Osteocyte (in vitro differentiated cells): ENCODE measurements at places on chromosomes 1 and 21. TPM values are rescaled to one million over a fixed set of nuclear protein-coding genes. Genes with fewer than 3 reads are reported as not detected.

DNA sequence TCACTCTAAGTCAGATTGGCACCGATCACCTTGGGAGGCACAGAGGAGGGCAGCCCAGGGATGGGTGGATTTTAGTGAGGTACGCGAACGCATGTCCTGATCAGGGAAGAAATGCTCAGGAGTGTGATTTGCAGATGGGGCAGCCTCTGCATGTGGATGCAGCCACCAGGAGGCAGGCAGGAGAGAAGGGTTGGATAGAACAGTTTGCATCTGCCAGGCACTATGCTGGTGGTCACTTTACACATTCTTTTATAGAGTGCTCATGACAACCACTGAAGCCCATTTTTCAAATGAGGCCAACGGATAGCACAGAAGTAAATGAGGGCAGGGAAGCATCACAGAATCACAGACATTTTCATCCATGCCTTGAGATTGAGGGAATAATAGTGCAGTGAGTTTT is 5.7 kb downstream of the LAMB3 start:
- H3K27ac ChIP-seq: no peak overlapping the region
- no peak overlapping the region for H3K4me3 ChIP-seq
- no peaks in the 10 kb centered on the region for H3K36me3 ChIP-seq
- peaks cover 60% of the 10 kb centered on the region for H3K4me1 ChIP-seq
- no peaks in the 10 kb centered on the region for H3K27me3 ChIP-seq

GRCh38 chr1:185108321-185108720 is 48.4 kb downstream of the TRMT1L start:
- H3K4me1 ChIP-seq: no peaks in the 10 kb centered on the region
- no peaks in the 10 kb centered on the region for H3K27me3 ChIP-seq
- H3K36me3 ChIP-seq: peaks cover 22% of the 10 kb centered on the region

GRCh38 chr1:43348343-43348808 is 10.4 kb upstream of the CDC20 start:
- peak overlapping the region; percentile 61 for H3K4me3 ChIP-seq
- no peak for DNase-seq
- peaks cover 14% of the 10 kb centered on the region for H3K4me1 ChIP-seq
- no peak overlapping the region for H3K27ac ChIP-seq

- no peak for DNase-seq
- H3K4me1 ChIP-seq: peaks cover 28% of the 10 kb centered on the region
- no peak overlapping the region for H3K27ac ChIP-seq
- H3K36me3 ChIP-seq: peaks cover 5% of the 10 kb centered on the region
Observed at GRCh38 chr1:5885471-5886139, 106.6 kb downstream of the NPHP4 start.

- H3K4me1 ChIP-seq: peaks cover 8% of the 10 kb centered on the region
- DNase-seq: no peak
- H3K4me3 ChIP-seq: no peak overlapping the region
- H3K27ac ChIP-seq: no peak overlapping the region
- H3K36me3 ChIP-seq: peaks cover 21% of the 10 kb centered on the region
Observed at GRCh38 chr1:35364741-35365140, 96.2 kb downstream of the ZMYM4 start.

GRCh38 chr1:86616871-86617270 is 70.0 kb downstream of the CLCA4 start:
- peaks cover 8% of the 10 kb centered on the region for H3K27me3 ChIP-seq
- H3K4me3 ChIP-seq: no peak overlapping the region
- H3K4me1 ChIP-seq: no peaks in the 10 kb centered on the region
- no peak for DNase-seq
- no peak overlapping the region for H3K27ac ChIP-seq
- H3K36me3 ChIP-seq: no peaks in the 10 kb centered on the region

DNA sequence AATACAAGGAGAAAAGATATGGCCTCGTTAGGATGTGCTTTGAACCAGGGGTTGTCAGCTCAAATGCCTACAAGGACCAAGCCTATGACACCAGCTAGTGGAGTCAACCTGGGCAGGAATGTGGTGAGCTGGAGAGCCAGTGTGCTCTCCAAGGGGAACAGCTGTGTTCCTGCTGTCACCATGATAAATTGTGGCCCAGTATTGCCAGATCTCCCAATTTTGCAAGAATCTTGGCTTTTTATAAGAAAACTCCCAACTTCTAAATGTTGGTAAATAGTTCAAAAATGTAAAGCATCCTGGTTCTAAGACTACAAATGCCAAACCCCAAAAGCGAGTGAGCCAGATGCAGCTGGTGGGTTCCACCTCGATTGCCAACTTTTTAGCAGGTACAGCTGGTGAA is 391.1 kb downstream of the PLPP3 start:
- H3K4me3 ChIP-seq: no peak overlapping the region
- no peaks in the 10 kb centered on the region for H3K27me3 ChIP-seq
- peaks cover 52% of the 10 kb centered on the region for H3K4me1 ChIP-seq
- no peaks in the 10 kb centered on the region for H3K36me3 ChIP-seq

DNA sequence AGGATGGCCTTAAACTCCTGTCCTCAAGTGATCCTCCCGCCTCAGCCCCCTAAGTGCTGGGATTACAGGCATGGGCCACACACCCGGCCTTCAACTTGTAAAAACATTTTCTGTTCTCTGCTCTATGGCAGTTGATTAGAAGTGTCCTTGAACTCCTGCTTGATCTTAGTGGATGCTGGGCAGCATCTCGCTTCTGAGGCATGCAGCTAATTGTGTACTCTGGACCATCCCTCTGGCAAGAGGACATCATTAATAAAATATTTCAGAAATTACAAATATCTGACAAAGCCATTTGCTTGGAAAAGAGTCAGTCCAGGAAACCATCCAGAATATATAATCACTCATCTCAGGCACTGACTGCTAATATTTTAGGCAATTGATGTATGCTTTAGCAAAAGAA is 8.1 kb downstream of the NGF start:
- no peaks in the 10 kb centered on the region for H3K27me3 ChIP-seq
- DNase-seq: no peak
- no peaks in the 10 kb centered on the region for H3K36me3 ChIP-seq
- peak overlapping the region; percentile 94 for H3K27ac ChIP-seq
- peaks cover 99% of the 10 kb centered on the region for H3K4me1 ChIP-seq
- peak overlapping the region; percentile 20 for H3K4me3 ChIP-seq

GRCh38 chr1:176208034-176208433 is 948 bp upstream of the COP1 start:
- H3K27ac ChIP-seq: peak overlapping the region; percentile 98
- H3K4me3 ChIP-seq: peak overlapping the region; percentile 97
- peaks cover 34% of the 10 kb centered on the region for H3K4me1 ChIP-seq
- DNase-seq: no peak
- no peaks in the 10 kb centered on the region for H3K27me3 ChIP-seq

DNA sequence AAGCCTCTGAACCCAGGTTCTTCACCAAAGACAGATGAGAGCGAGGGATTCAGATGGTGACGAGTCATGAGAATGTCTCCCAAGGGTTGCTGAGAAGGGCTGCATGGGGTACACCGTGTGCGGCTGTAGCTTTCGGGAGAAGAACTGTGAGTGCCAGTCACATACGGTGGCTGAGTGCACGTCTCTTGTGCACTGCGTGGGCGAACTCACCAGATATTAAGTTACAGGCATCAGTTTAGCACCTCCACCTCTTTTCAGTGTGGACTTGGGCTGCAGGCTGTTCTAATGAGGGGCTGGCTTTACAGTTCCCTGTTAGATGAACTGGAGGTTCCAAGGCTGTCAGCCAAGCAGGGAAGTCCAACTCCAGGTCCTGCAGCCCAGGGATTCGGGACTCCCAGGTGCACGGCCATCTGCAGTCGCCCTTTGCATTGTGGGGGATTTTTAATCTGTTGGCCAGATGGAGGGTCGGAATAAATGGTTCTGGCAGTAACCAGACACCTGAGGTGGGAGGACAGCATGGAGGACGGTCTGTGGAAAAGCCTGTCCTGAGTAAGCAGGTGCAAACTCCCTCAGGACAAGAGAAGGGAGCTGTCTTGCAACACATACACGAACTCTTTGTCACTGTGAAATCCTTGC is 26.5 kb upstream of the AVPR1B start:
- no peaks in the 10 kb centered on the region for H3K36me3 ChIP-seq
- no peaks in the 10 kb centered on the region for H3K4me1 ChIP-seq
- no peak overlapping the region for H3K4me3 ChIP-seq
- DNase-seq: no peak
- no peak overlapping the region for H3K27ac ChIP-seq

DNA sequence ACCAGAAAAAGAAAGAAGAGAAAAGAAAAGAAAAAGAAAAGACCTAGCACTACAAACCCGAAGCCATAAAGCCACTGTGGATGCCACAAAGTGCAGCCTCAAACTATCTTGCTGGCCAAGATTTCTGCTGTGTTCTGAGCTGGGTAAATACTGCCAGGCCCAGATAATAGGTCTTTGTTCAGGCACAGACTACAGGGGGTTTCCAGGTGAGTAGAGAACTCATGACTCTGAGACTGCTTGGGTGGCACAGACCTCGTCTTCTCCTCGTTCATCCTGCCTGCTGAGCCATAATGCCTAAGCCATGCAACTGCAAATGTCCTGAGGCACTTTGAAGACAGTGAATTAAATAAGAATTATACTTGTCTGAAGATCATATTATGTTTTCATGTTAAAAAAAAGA is 651.8 kb downstream of the LMO4 start:
- peaks cover 2% of the 10 kb centered on the region for H3K27me3 ChIP-seq
- H3K36me3 ChIP-seq: no peaks in the 10 kb centered on the region
- H3K27ac ChIP-seq: no peak overlapping the region
- peaks cover 1% of the 10 kb centered on the region for H3K4me1 ChIP-seq
- no peak overlapping the region for H3K4me3 ChIP-seq

DNA sequence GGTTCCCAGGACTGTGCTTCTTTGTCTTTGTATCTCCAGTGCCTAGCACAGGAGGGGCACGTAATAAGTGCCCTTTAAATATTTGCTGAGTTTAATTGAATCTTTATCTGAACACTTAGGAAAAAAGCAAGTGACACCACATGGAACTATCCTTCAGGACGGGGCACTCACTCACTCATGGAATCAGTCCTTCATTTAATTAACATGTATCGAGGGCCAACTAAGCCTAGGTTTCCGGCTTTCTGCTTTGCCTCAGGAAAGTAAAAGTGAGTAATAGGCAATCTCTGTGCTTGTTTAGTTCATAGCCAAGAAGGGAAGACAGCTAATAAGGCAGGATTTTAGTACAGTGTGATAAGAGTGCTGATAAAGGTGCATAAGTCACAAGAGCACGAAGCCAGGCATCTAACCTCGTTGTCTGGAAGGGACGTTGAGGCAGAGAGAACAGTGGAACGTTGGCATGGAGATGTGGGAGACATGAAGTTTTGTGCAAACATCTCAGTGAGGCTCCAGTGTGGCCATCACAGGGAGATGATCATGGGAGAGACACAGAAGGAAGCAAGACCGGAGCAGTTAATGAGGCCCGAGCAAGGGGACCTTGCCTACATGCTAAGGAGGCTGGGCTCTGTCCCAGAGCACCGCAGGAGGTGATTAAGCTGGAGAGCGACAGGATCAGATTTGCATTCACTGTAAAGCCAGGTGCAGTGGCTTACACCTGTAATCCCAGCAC is 54.1 kb upstream of the TRIM67 start:
- no peak overlapping the region for H3K27ac ChIP-seq
- DNase-seq: peak; percentile 32
- no peak overlapping the region for H3K4me3 ChIP-seq
- no peaks in the 10 kb centered on the region for H3K27me3 ChIP-seq
- H3K36me3 ChIP-seq: no peaks in the 10 kb centered on the region

DNA sequence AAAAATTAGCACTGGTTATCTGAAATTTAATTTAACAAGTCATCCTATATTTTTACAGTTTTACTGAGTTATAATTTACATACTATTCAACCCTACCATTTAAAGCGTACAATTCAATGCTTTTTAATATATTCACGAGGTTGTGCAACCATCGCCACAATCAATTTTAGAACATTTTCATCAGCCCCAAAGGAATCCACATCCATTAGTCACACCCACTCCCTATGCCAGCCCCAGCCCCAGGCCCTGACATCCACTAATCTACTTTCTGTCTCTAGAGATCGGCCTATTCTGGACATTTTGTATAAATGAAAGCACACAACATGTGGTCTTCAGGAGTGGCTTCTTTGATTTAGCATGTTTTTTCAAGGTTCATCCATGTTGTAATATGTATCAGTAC is 134.7 kb downstream of the PSMG1 start:
- peaks cover 17% of the 10 kb centered on the region for H3K4me1 ChIP-seq
- no peak overlapping the region for H3K4me3 ChIP-seq
- no peak overlapping the region for H3K27ac ChIP-seq
- DNase-seq: no peak
- no peaks in the 10 kb centered on the region for H3K36me3 ChIP-seq
- no peaks in the 10 kb centered on the region for H3K27me3 ChIP-seq

DNA sequence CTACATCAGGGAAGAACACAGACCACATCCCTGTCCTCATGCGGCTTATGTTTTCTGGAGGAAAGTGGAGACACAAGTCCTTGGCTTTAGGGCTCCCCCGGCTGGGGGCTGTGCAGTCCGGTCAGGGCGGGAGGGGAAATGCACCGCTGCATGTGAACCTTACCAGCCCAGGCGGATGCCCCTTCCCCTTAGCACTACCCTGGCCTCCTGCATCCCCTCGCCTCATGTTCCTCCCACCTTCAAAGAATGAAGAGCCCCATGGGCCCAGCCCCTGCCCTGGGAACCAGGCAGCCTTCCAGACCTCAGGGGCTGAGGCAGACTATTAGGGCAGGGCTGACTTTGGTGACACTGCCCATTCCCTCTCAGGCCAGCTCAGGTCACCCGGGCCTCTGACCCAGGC is 45.5 kb downstream of the TNNT2 start:
- no peak overlapping the region for H3K4me3 ChIP-seq
- H3K27ac ChIP-seq: no peak overlapping the region
- peaks cover 7% of the 10 kb centered on the region for H3K4me1 ChIP-seq
- no peak for DNase-seq

GRCh38 chr1:117930484-117930883 is 945 bp downstream of the WDR3 start:
- H3K27me3 ChIP-seq: no peaks in the 10 kb centered on the region
- peaks cover 6% of the 10 kb centered on the region for H3K36me3 ChIP-seq
- H3K4me3 ChIP-seq: peak overlapping the region; percentile 94
- peak overlapping the region; percentile 96 for H3K27ac ChIP-seq
- H3K4me1 ChIP-seq: peaks cover 29% of the 10 kb centered on the region

GRCh38 chr21:40595806-40596205 is 251.2 kb downstream of the DSCAM start:
- no peaks in the 10 kb centered on the region for H3K36me3 ChIP-seq
- no peaks in the 10 kb centered on the region for H3K4me1 ChIP-seq
- H3K27me3 ChIP-seq: no peaks in the 10 kb centered on the region
- H3K4me3 ChIP-seq: no peak overlapping the region
- H3K27ac ChIP-seq: no peak overlapping the region

GRCh38 chr1:104785575-104786187 is 1036.0 kb downstream of the AMY1C start:
- no peak overlapping the region for H3K27ac ChIP-seq
- no peak for DNase-seq
- H3K36me3 ChIP-seq: no peaks in the 10 kb centered on the region
- no peak overlapping the region for H3K4me3 ChIP-seq

GRCh38 chr21:43778469-43779335 is 2.6 kb upstream of the CSTB start:
- H3K4me3 ChIP-seq: no peak overlapping the region
- peak overlapping the region; percentile 32 for H3K27ac ChIP-seq
- DNase-seq: no peak
- no peaks in the 10 kb centered on the region for H3K27me3 ChIP-seq
- peaks cover 37% of the 10 kb centered on the region for H3K4me1 ChIP-seq
- H3K36me3 ChIP-seq: peaks cover 6% of the 10 kb centered on the region

GUCA2B gene
- total RNA-seq: not detected in 2 replicates

ERICH3 gene
- total RNA-seq: not detected in 2 replicates

SPATA46 gene
- total RNA-seq: not detected in 2 replicates

PLA2G5 gene
- not detected in 2 replicates for total RNA-seq

TNN gene
- total RNA-seq: 0.08 TPM in 1 of 2 replicates, not detected in the other

SDCCAG8 gene
- total RNA-seq: 26.7 and 30.4 TPM in 2 replicates

NUCKS1 gene
- total RNA-seq: 189 and 215 TPM in 2 replicates

C1QA gene
- not detected in 2 replicates for total RNA-seq

LCE2C gene
- total RNA-seq: not detected in 2 replicates

SLAMF9 gene
- not detected in 2 replicates for total RNA-seq
